ENCODE measurements at places on chromosomes 2 and 18.

GRCh38 chr2:98761267-98761781, 30.4 kb upstream of the MGAT4A start:
- DNase-seq: no peak

DNA sequence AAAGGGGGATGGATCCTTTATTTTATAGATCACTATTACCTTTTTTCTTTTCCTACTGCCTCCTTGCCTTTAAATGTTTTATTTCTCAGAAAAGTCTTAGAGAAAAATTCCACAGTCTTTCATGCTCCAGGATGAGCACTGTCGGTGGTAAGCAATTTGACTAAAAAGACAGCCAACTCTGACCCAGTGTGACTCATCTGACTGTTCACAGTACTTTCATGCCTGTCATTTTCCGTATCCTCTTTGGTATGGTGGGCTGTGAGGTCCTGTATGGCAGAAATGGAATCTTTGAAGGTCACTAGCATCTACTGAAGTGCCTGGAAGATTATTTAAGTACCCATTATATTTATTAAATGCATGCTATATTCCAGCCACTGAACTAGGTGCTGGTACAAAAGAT, 2.1 kb upstream of the RFTN2 start:
- no peak for DNase-seq

DNA sequence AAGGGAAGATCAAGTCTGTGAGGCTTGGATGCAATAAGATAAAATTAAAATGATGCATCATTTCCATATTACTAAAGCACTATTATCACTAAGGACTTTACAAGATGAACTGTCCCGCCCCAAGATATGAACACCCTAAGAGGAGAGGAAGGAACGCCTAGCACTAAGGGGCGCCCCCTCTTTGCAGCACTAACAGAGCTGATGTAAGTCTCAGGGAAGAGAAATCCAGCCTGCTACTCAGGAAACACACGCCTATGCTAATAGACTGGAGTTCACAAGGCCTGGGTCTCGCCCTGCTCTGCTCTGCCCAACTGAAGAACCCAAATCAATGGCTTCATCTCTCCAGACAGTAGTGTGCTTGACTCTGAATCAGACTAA, 6.1 kb downstream of the INO80C start:
- DNase-seq: no peak

GRCh38 chr2:177467646-177468045, 75.1 kb downstream of the AGPS start:
- no peak for DNase-seq

DNA sequence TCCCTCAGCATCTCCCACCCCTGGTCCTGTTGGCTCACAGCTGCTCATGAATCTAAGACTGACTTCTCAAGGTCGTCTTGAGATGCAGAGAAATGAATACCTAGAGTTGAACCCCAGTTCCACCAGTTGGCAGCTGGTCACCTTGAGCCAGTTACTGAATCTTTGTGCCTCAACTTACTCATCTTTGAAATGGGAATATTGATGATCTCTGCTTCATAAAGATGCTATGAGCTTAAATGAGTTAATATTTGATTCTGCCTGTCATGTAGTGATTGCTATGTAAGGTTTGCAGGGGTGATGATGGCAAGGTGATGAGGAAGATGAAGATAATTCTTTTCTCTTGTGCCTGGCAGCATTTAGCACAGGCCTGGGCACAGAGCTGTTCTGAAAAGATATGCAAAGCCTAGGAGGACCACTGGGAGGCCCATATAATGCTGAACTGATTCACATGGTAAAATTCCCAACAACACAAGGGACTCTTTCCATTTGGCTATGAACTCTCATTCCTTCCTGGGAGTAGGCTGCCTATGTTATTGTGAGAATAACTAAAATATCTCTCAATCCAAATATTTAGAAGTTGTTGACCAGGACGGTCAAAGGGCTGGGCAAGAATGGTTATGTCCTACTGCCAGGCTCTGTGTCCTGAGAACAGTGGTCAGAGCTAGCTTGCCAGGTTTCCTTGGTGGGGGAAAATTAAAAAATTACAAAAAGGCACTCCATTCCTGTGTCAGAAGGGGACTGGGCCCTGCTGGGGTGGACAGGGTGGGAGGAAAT, 70.9 kb downstream of the APOB start:
- no peak for DNase-seq

GRCh38 chr2:83899271-83899670, 559.8 kb downstream of the SUCLG1 start:
- no peak for DNase-seq

DNA sequence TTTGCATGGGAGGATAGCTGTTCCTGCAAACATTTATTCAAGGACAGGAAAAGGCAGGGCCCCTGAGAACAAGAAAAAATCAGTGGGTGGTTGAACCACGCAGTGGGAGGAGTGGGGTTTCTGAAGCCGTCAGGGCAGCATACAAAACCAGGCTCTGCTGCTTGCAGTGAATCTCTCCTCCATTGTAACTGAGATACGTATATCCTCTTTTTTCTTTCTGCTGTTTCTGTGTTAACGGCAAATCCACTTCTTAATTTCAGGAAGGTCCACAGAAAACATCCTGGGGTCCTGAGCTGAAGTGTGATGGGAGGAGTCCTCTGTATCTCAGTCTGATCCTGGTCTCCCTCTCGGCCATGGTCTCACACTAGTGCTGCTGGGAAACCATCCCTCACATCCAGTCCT, 27.2 kb upstream of the KCNF1 start:
- no peak for DNase-seq

Measured in NCI-H1092 (cell line).